ENCODE measurements at places on chromosomes 3 and 15.

- no peak for DNase-seq
These were observed 81.3 kb upstream of the NEDD4 start for GRCh38 chr15:56074481-56075265.

- DNase-seq = peak; percentile 61
These were observed 22.0 kb upstream of the DOCK3 start for GRCh38 chr3:50652709-50653108.

DNA sequence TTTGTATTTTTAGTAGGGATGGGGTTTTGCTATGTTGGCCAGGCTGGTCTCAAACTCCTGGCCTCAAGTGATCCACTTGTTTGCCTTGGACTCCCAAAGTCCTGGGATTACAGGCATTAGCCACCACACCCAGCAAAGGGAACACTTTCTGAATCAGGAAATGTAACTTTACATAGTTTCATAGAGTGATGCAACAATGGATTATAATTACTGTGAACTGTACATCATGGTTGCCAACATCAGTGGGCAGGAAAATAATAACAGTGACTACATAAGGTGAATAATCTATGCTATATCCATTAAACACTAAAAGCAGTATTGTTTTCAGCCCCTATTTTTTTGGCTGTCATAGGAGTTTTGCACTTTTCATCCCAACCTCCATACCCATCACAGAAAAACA, 5.0 kb upstream of the KPNA1 start:
- no peak for DNase-seq

- no peak for DNase-seq
These were observed 72.8 kb upstream of the FAN1 start for GRCh38 chr15:30830961-30831360.

DNA sequence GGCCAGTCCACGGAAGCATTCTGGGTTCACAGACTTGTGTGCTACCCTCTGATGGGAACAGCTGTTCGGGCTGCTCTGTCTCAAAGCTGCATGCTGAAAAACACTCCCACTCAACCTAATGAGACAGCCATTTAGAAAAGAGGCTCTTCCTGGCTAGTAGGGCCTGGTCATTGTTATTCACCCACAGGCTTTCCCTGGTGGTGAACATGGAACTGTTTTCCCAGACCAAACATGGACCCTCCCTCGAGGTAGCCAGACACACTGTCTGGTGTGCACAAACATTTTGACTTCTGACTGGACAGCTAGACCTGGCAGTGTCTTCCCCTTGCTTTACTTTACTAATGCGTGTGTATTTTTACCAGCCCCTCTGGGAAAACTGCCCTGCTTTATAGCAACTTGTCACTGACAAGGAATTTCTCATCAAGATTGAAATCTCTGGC, 39.0 kb downstream of the MECOM start:
- DNase-seq = no peak

- DNase-seq = no peak
These were observed 193.6 kb upstream of the IL12A start for GRCh38 chr3:159795042-159795441.

GRCh38 chr3:188168186-188168585, 14.2 kb downstream of the LPP start:
- DNase-seq = no peak

DNA sequence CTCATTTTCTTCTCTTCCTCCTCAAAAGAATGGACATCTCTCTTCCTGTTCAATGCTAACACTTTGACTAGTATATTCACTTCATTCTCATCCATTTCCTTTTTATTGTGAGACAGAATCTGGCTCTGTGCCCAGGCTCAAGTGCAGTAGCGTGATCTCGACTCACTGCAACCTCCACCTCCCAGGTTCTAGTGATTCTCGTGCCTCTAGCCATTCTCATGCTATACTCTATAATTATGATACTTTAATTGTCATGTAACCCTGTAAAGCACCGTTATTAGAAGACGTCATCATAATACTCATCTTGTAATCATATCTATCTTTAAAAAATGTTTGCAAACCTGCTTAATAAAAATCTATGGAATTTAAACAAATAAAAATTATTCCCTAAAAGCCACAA, 107.0 kb downstream of the SHOX2 start:
- no peak for DNase-seq

DNA sequence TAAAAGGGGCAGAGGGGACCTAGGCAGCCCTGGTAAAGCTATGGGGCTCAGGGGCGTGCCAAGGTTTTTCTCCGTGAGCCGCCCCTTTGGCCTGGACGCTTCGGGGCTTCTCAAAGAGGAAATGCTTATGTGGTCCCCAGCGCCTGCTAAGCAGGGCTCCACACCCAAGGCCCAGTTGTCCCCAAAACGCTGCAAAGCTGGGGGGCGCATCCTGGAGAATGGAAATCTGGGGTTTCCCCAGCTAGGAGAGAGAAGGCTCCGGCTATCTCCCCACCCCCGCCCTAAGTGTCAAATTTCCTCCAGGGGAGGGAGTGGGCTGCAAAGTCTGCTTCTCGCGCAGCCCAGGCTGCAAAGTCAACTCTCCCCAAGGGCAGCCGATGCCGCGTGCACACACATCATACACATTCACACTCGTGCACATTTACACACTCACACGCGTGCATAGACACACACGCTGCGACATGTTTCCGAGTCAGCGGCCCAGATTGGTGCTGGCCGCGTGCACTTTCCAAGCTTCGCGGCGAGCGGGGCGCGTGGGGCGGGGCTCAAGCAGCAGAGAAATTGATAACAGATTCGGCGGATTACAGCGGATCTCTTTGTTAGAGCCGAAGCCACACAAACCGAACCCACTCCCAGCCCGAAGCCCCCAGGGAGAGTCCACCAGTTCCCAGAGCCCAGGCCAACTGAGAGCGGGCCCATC, 4.5 kb downstream of the WNT5A start:
- DNase-seq = no peak

GRCh38 chr3:15305359-15305844, 27.0 kb downstream of the SH3BP5 start:
- no peak for DNase-seq

DNA sequence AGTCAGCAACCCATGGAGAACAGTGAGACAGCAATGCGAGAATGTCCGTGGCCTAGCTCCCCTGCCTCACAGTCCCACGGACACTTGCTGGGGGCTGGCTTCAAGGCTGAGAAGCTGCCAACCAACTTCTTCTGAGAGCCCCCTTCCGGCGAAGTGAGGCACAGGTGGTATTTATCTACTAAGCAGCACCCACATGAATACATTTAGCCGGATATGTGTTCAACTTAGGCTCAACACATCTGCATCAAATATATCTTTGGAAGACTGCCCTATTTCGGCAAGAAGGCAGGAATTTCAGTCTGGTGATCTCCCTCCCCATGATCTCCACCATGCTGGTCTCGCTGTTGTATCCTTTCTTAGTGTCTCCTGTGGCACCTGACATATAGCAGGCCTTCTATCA, 340.9 kb upstream of the NR2E3 start:
- no peak for DNase-seq

GRCh38 chr3:161619351-161619750, 122.7 kb downstream of the OTOL1 start:
- no peak for DNase-seq

GRCh38 chr15:94008104-94009074, 223.0 kb upstream of the MCTP2 start:
- DNase-seq = no peak

- DNase-seq = no peak
These were observed 45.1 kb upstream of the C15orf39 start for GRCh38 chr15:75156326-75157215.

GRCh38 chr3:42256135-42256819, 9.7 kb downstream of the CCK start:
- DNase-seq = no peak

GRCh38 chr3:179526989-179527391, 35.7 kb upstream of the ACTL6A start:
- DNase-seq = no peak

DNA sequence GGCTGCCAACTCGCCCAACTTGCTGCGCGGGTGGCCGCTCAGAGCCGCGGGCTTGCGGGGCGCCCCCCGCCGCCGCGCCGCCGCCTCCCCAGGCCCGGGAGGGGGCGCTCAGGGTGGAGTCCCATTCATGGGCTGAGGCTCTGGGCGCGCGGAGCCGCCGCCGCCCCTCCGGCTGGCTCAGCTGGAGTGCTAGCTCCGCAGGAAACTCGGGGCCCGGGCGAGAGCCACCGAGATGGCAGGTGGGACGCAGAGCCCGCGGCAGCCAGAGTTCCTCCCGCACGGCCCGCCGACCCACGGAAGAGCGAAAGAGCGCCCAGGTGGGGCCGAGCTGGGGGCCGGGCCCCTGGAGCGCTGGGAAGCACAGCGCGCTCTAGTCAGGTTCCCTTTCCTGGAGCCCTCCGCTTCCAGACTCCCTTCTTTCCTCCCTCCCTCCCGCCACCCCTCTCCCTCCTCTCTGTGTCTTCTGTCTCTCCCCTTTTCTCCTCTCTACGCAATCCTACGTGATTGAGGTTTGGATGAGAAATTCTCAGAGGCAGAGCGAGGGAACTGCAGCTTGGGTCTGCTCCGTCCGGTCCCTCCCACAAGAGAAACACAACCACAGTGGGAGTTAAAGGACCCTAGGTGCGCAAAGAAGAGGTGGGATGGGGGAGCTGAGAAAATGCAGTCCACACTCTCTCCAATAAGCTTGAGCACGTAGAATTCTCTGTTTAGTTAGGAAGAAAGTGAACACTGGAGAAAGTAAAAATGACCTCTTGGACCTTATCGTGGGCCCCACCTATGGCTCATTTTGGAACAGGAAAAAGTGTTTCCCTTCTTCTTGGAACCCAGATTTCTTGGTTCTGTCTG, 317.3 kb downstream of the FGF12 start:
- DNase-seq = no peak

DNA sequence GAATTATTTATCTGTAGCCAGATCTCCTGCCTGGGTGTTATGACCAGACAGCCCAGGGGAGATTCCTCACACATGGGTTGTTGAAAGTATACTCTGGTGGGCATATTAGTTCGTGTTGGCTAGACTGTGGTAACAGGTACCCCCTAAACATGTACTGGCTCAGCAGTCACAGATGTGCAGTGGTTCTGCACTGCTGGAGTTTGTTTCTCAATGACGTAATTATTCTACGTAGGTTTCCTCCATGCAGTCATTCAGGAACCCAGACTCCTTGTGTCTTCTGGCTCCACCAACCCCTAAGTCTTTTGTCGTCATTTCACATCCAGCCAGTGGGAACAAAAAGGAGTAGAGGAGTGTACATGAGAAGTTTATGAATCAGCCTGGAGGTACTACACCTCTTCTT, 16.2 kb downstream of the LSM3 start:
- no peak for DNase-seq

- DNase-seq = no peak
These were observed 116.8 kb downstream of the FBLN2 start for GRCh38 chr3:13665582-13666226.

All from activated T-cell treated with anti-CD3 and anti-CD28 coated beads, Interleukin-2, amount 50 U/mL, for 1 hour (primary cell).